Tibial nerve (tissue), 4 donors: ENCODE measurements at places on chromosomes 6 and 20. TPM values are rescaled to one million over a fixed set of nuclear protein-coding genes. Genes with fewer than 3 reads are reported as not detected.

- no peak for DNase-seq
These were observed 432.4 kb downstream of the BMP2 start for GRCh38 chr20:7199861-7200260.

SOX4 gene
- 6.9 TPM for total RNA-seq

- no peak for DNase-seq
These were observed 9.8 kb upstream of the MAPK13 start for GRCh38 chr6:36120539-36120938.

FHL5 gene
- 28.3 TPM for total RNA-seq

DNA sequence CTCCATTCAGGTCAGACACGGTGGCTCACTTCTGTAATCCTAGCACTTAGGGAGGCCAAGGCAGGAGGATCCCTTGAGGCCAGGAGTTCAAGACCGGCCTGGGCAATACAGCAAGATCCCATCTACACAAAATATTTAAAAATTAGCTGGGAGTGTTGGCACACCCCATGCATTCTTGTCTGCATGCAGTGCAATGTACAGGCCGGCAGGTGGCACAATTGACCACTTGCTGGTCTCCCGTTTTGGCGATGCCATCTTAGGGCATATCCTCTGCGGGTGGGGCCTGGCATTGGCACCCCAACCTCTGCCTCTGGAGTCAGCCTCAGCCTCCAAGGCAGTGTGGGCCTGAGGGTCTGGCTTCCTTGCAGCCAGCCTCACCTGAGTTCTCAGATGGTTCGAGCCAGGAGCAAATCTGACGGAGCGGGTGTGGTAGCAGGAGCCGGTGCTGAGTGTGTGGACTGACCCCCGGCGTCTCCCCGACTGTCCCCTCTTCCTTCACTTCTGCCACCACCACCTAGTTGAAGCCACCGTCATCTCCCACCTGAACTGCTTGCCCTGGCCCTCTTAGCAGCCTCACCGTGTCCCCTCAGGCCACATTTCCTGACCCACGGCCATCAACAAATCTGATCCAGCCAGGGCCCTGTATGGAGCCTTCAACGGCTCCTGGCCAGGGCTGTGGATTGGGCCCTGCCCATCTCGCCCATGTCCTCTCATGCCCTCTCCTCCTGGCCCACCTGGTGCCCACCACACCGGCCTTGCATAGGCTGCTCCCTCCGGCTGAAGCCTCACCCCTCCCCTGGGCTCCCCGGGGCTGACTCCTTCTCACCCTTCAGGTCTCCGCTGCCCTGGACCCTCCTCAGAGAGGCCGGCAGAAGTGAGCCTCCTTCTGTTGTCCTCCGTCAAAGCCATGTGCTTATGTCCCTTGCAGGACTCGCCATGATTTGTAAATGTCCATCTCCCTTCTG, 44.0 kb downstream of the EFCAB8 start:
- DNase-seq = peak; percentile 31

GRCh38 chr6:9428421-9429172, 986.3 kb downstream of the TFAP2A start:
- no peak for DNase-seq

ANGPT4 gene
- total RNA-seq = 1.3 TPM

ARG1 gene
- total RNA-seq = not detected

MYLIP gene
- total RNA-seq = 28.5 TPM

DNA sequence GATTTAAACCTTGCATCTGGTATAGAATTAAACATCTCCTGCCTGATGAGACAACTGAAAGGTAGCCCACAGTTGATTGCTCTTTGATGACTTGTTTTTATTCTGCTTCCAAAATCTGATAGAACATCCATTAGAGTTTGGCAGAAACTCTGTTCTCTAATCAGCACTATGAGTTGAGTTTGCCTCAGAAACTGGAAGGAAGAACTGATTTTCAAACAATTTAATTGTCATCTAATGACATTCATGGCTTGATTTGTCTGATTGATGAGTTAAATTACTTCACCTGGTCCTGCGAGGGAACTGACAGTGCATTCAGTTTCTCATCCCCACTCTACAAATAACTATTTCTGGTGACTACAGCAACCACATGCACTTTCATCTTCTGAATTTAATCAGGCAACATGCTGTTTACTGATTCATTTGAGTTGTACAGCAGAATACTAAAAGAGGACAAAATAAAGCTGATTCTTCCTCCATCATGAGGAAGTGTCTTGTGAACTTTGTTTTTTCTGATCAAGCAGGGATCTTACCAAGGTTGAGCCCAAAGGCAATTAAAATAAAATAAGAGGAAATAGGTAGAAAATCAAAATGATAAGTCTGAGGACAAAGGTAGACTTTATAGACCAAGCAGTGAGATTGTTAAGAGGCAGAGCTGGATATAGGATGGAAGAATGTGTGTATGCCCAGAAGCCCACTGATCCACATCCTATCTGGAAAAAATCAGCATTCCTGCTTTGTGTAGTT, 15.7 kb upstream of the MRAP2 start:
- DNase-seq = no peak

DNA sequence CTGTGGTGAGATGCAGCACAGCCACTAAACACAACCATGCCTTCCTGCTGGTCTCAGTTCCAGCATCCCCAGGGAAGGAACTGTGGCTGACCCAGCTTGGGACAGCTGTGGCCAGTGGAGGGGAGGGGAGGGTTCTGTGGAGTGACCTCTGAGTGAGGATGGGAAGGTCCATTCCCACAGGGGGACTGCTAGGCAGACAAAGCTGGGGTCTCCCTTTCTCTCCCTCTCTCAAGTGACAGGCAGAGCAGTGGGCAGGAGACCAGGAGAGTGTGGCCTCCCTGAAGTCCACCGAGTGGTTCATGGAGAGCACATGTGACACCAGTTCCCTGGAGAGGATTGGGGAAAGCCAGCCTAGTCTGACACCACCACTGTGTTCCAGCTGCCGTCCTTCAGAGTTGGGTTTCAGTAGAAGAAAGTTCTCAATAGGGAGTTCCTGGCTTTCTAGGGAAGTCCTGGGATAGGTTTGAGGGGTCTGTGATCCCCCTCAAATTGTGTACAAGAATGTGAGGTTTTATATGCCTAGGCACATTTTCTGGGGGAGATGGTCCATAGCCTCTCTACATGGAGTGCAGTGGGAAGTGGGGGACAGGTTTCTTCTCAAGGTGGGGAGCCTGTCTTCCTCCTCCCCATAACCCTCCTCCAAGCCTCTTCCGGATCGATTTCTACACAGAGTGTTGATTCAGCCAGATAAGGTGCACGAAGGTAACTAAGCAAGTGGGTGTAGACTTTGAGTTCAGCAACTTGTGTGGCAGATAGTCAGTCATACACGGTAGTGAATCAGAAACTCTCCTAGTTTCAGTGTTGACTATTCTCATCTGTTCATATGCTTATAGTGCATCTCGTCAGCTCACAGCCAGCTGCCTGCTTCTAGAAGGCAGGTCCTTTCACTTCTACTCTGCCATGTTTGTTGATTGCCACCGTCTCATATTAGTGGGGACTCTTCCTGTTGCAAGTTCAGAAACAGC, 18.9 kb downstream of the MANBAL start:
- DNase-seq = no peak

DNA sequence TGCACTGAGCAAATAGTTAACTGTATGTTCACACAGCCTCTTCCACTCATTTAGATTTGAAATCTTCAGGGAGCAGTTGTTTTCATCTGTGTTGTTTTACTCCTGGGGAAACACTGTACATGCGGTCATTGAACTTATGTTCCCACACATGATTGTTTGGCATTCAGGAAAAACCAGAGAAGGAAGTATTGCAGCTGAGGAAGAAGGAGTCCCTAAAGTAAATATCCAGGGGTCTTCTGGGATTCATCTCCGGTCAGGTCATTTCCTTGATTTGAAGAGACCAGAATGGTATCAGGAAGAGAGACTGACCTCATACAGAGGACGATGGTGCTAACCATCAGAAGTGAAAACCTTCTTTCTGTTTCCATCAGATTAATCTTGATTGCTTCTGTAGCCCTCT, 52.5 kb downstream of the DCBLD1 start:
- no peak for DNase-seq

DNA sequence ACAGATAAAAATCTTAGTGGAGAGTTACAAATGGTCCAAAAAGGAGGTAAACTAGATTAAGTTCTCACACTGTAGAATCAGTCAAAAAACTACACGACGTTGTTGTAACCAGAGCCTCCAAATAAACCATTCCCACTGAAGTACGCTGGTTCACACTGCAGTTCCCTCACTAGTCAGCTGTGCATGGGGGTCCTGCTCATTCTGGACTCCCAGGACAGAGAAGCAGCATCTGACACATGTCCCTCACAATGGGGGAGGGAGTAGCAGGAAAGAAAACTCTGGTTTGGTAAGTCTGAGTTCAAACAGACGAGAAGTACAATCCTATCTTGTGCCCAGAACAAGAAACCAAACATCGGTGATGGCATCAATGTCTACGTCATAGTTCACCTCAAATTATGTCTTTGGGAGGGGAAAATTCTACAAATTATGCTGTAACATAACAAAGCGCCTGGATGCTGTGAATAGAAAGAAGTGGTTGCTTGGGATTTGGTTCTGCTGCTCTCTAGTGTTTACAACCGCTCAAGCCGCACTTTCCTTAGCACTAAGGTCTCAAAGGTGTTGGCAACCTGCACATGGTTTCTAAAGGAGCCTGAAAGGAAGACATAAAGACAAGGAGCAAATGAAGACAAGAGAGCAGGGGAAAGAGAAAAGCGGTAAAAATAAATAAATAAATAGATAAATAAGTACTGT, 208.0 kb downstream of the GMDS start:
- DNase-seq = no peak

DNA sequence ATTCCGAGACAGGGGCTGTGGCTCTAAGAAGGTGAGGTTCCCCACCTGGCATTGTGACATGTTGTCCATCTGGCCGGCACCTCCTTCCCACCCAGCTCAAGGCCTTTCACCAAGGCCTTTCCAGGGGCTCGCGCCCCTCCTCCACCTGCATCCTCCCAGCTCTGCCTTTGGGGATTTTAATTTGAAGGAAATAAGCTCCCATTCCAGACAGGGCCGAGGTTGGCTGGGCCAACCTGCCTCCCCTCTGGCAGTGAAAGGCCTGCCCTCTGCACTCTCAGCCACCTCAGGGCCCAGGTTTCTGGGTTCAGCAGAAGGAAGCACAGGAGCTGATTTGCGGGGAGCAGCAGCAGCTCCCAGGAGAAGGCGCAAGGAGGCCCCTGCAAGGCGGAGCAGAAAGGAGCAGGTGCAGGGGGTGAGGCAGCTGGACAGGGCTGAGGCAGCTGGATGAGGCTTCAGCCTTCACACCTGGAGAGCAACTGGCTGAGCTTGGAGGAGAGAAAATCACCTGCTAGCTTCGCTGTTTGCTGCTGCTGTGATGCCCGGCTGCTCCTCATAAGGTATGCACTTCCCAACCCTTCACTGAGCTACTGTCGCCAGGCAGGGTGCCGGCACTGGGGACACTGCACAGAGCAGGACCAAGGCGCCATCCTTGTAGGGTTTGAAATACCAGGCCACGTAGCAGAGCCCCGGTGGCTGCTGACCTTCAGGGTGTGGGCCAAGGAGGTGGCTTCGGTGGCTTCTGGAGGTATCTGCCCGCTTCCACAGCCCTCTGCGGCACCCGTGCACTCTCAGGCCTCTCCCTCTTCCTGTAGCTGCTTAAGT, 147.0 kb downstream of the SYNDIG1 start:
- no peak for DNase-seq

SLC22A16 gene
- total RNA-seq = not detected

- DNase-seq = no peak
These were observed 115.4 kb downstream of the MTFR2 start for GRCh38 chr6:136134751-136135150.
